GM13976 (cell line): ENCODE measurements at places on chromosomes 2 and 18.

GRCh38 chr2:71215447-71215846, 11.5 kb downstream of the PAIP2B start:
- DNase-seq, result no peak

DNA sequence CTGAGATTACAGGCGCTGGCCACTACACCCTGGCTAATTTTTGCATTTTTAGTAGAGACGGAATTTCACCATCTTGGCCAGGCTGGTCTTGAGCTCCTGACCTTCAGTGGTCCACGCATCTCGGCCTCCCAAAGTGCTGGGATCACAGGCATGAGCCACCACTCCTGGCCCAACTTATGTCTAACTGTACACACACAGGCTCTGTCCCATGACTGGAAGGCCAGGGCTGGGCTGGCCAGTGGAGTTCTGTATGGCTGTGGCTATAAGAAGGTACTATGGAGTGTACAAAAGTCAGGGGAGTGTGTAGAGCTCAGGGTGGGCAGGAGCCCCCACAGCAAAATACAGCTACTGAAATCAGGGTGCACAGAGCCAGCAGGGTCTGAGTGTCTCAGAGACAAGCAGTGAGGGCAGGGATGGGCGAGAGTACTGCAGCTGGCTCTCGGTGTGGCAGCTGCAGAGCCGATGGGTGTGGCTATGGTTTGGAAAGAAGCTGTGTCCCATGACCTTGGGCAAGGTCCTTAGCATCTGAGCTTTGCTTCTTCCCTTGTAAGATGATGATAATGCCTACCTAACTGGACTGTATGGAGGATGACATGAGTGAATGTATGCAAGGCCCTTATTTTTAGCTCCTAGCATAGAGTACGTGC, 10.4 kb upstream of the MSGN1 start:
- no peak for DNase-seq

- DNase-seq, result no peak
These were observed 269.2 kb downstream of the AGAP1 start for GRCh38 chr2:235762832-235763598.

DNA sequence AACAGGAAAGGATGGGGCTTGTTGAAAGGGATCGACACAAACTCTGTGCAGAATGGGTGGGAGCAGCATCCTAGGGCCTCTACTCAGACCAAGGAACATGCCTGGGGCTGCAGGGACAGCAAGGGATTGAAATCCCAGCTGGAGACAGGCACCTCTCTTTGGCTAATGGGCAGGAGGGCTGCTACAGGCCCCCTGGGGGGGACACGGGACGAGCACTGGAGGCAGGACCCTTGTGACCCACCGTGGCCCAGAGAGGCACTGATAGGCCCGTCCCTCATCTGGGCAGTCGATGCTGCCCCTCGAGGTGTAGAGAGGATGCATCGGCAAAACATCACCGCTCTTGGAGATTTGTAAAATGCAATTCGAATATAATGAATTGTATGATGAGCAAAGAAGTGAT, 5.1 kb downstream of the HS1BP3 start:
- DNase-seq, result no peak

DNA sequence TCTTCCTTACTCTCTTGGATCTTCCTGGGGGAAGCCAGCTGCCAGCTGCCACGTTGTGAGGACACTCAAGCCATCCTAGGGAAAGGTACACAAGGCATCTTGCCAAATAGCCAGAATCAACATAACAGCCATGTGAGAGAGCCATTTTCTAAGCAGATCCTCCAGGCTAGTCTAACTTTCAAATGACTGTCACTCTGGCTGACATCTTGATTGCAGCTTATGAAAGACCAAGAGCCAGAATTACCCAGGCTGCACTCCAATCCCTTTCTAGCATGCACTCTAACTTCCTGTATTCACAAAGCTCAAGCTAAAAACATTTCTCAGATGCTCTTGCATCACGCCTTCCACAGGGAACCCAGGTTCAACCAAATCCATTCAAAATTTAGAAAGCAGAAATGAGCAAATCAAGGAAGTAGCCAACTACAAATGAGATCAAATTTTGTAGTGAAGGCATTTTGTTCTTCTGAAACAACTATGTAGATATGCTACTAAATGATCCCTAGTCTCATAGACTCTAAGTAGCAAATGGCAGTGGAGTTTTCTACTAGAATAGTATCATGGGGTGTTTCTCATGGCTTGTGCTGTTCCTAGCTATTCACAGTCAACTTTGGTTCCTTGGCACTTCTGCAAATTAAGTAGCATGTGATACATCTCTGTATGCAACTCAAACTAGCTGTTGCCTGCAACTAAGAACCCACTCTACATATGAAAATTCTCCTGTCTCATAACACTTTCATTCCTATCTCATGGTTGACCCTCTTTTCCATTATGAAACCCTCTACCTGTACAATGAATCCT, 281.9 kb downstream of the ZEB2 start:
- DNase-seq, result no peak
